ENCODE measurements at places on chromosomes 12 and 14. TPM values are rescaled to one million over a fixed set of nuclear protein-coding genes. Genes with fewer than 3 reads are reported as not detected.

DNA sequence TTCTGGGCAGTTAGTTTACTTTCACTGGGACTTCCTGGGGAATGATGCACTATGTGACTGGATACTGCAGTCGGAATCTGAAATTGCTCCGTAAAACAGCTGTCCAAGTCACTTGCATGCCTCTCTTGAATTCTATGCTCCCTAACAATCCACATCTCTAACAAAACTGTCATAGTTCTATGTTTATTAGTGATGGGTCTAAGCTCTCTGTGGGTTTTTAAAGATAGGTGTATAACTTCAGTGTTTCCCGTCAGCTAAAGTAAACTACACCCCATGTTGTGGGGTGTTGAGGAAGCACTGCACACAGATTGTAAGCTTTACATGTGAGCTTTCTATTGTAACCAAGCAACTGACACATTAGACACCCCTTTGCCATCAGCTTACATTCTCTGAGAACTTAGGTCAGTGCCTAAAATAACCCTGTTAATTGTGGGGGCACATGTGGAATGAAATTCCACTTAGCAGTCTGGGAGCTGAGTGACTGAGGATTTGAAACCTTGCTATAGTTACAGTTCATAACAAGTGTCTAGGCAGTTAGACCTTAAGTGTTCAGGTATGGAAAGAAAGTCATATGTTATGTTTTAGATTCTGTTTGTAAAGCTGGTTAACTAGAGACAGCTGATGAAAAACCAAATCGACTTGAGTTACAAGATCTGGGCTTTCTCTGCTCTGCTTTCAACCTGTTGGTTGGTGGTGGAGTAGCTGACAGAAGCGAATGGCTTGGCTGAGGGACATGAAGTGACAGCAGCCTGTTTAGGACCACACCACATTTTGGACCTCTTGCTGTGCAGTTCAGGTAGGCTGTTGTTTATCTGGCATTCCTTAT is 165.7 kb downstream of the AKAP6 start:
- no peaks in the 10 kb centered on the region for H3K27me3 ChIP-seq
- H3K36me3 ChIP-seq: no peaks in the 10 kb centered on the region
- H3K4me3 ChIP-seq: no peak overlapping the region
- no peak for DNase-seq
- no peak overlapping the region for H3K27ac ChIP-seq

DNA sequence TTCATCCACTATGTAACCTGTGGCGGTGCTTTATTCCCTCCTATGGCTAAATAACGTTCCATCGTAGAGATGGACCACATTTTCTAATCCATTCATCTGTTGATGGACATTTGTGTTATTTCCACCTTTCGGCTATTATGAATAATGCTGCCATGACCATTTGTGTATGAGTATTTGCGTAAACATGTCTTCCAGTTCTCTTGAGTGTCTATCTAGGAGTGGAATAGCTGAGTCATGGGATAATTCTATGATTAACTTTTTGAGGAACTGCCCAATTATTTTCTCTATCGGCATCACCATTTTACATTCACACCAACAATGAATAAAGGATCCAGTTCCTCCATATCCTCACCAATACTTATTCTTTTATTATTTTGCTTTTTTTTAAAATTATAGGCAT is 261.9 kb upstream of the SFSWAP start:
- H3K36me3 ChIP-seq: no peaks in the 10 kb centered on the region
- no peak overlapping the region for H3K4me3 ChIP-seq
- no peak overlapping the region for H3K27ac ChIP-seq
- no peak for DNase-seq

GRCh38 chr14:29037411-29037810 is 270.8 kb downstream of the FOXG1 start:
- no peak overlapping the region for H3K27ac ChIP-seq
- no peak for DNase-seq
- H3K27me3 ChIP-seq: no peaks in the 10 kb centered on the region
- no peak overlapping the region for H3K4me3 ChIP-seq
- H3K4me1 ChIP-seq: no peaks in the 10 kb centered on the region

DNA sequence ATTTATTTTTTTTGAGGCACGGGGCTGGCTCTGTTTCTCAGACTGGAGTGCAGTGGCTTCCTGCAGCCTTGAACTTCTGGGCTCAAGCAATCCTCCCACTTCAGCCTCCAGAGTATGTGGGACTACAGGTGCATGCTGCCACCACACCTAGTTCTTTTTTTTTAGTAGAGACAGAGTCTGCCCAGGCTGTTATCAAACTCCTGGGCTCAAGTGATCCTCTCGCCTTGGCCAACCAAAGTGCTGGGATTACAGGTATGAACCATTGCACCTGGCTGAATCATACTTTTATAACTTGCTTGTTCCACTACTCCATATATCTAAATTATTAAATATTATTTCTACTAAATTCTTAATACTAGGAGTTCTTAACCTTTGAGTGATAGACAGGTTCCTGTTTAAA is 111.6 kb downstream of the BTG1 start:
- H3K4me3 ChIP-seq: no peak overlapping the region
- H3K36me3 ChIP-seq: no peaks in the 10 kb centered on the region
- no peak overlapping the region for H3K27ac ChIP-seq
- DNase-seq: no peak
- H3K4me1 ChIP-seq: peaks cover 9% of the 10 kb centered on the region

GRCh38 chr12:97464385-97465321 is 2.0 kb downstream of the RMST start:
- H3K27ac ChIP-seq: no peak overlapping the region
- H3K4me1 ChIP-seq: no peaks in the 10 kb centered on the region
- peak overlapping the region; percentile 29 for H3K4me3 ChIP-seq
- H3K27me3 ChIP-seq: peaks cover 41% of the 10 kb centered on the region

The CLEC9A gene
- total RNA-seq: not detected

The SDR9C7 gene
- total RNA-seq: not detected

DNA sequence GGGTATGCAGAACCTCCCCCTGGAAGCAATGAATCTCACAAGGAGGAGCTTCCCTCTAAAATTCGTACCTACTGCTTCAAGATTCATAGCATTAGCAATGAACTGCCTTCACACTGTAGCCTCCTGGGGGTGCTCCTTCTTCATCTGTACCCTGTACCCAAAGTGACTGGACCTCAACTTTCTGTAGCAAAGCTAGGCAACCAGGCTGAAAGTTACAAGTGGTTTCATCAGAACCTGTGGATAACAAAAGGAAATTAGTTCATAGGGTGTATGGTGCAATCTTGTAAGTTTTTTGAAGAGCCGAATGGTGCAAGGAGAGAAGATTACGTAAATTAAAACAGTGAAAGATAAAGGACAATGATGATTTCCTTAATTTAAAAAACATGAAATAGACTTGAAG is 1541.7 kb upstream of the FLRT2 start:
- H3K27me3 ChIP-seq: no peaks in the 10 kb centered on the region
- H3K4me3 ChIP-seq: no peak overlapping the region
- H3K4me1 ChIP-seq: no peaks in the 10 kb centered on the region
- H3K27ac ChIP-seq: no peak overlapping the region

DNA sequence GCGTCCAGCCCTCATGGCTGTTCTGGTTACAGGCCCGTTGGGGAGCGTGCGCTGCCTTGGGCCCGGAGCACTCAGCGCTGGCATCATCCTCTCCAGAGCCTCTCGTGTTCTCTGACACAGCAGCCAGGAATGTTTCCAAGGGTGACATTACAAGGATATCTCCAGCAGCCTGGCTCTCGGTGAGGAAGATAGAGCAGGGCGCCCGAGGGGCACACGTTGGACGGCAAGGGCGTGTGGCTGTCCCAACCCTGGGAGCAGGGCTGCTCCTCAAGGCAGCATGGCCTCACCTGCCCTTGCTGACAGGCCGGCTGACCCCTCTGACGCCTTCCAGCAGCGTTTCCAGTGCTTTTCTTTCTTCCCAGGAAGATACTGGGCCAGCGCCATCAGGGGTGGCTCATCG is 14.4 kb downstream of the LRCOL1 start:
- H3K4me1 ChIP-seq: peaks cover 7% of the 10 kb centered on the region
- no peaks in the 10 kb centered on the region for H3K36me3 ChIP-seq
- no peak overlapping the region for H3K27ac ChIP-seq

DNA sequence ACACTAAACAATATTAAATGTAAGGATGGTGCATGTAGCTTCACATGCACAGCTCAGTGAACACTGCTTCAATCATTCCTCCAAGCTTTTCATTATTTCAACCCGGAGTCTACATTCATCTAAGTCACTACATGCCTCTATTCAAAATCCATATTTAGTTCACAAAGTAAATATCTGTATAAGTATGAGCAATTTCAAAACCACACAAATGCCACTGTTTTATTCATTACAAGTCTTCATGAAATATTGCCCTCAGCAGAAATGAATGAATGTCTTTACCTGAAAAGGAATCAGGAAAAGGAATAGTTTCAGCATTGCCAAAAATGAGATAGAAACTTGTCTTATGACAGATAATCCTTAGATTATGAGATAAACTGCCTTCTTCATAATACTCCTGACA is 149.4 kb downstream of the SLC38A4 start:
- H3K4me3 ChIP-seq: no peak overlapping the region
- H3K27me3 ChIP-seq: no peaks in the 10 kb centered on the region
- H3K36me3 ChIP-seq: no peaks in the 10 kb centered on the region
- no peaks in the 10 kb centered on the region for H3K4me1 ChIP-seq
- no peak overlapping the region for H3K27ac ChIP-seq
- no peak for DNase-seq

DNA sequence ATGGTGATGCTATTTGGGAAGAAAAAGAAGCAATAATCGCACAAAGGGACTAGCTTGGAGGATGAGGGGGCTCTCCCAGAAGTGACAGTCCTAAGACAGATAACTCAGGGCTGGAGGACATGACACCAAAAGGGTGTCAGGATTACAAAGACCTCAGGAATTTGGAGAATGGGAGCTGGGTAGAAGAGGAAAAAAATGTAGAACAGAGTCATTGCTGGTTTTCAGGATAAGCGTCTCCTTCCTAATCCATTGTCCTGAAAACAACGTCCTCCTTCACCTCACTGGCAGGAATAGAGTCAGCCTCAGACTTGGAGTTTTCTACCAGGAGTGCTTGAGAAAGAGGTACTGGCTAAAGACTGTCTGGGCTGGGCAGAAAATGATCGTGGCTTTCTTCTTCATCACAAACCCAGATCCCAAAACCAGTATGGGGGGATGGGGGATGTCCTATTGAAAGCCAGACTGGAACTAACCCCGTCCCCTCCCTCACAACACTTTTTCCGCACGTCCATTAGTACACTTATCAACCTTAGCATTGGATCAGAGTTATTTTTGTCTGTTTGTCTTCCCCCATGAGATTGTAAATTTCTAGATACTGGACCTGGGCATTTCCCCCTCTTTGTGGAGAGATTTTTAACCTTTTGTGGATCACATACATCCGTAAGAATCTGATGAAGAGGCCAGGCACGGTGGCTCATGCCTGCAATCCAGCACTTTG is 14.3 kb downstream of the B4GALNT3 start:
- H3K27ac ChIP-seq: no peak overlapping the region
- H3K36me3 ChIP-seq: no peaks in the 10 kb centered on the region
- no peak overlapping the region for H3K4me3 ChIP-seq
- DNase-seq: no peak
- H3K27me3 ChIP-seq: peaks cover 39% of the 10 kb centered on the region
- H3K4me1 ChIP-seq: no peaks in the 10 kb centered on the region

- H3K27me3 ChIP-seq: no peaks in the 10 kb centered on the region
- no peak for DNase-seq
- H3K4me1 ChIP-seq: no peaks in the 10 kb centered on the region
- no peaks in the 10 kb centered on the region for H3K36me3 ChIP-seq
- no peak overlapping the region for H3K4me3 ChIP-seq
These were observed 9.5 kb downstream of the OAS3 start for GRCh38 chr12:112947761-112948160.

The TECPR2 gene
- total RNA-seq: 30.1 TPM

The STAB2 gene
- total RNA-seq: 1.3 TPM

- no peaks in the 10 kb centered on the region for H3K36me3 ChIP-seq
- H3K4me1 ChIP-seq: no peaks in the 10 kb centered on the region
- DNase-seq: no peak
- no peak overlapping the region for H3K4me3 ChIP-seq
These were observed 16.9 kb upstream of the STON2 start for GRCh38 chr14:81416981-81417380.

- H3K27me3 ChIP-seq: no peaks in the 10 kb centered on the region
- peaks cover 10% of the 10 kb centered on the region for H3K36me3 ChIP-seq
- no peaks in the 10 kb centered on the region for H3K4me1 ChIP-seq
- DNase-seq: no peak
- H3K27ac ChIP-seq: no peak overlapping the region
- H3K4me3 ChIP-seq: no peak overlapping the region
These were observed 53.1 kb downstream of the WASHC3 start for GRCh38 chr12:102008615-102009126.

The EXD2 gene
- total RNA-seq: 24.0 TPM

GRCh38 chr12:97142737-97143410 is 235.8 kb downstream of the NEDD1 start:
- H3K27ac ChIP-seq: no peak overlapping the region
- no peaks in the 10 kb centered on the region for H3K36me3 ChIP-seq
- DNase-seq: no peak
- no peaks in the 10 kb centered on the region for H3K4me1 ChIP-seq
- H3K4me3 ChIP-seq: no peak overlapping the region

DNA sequence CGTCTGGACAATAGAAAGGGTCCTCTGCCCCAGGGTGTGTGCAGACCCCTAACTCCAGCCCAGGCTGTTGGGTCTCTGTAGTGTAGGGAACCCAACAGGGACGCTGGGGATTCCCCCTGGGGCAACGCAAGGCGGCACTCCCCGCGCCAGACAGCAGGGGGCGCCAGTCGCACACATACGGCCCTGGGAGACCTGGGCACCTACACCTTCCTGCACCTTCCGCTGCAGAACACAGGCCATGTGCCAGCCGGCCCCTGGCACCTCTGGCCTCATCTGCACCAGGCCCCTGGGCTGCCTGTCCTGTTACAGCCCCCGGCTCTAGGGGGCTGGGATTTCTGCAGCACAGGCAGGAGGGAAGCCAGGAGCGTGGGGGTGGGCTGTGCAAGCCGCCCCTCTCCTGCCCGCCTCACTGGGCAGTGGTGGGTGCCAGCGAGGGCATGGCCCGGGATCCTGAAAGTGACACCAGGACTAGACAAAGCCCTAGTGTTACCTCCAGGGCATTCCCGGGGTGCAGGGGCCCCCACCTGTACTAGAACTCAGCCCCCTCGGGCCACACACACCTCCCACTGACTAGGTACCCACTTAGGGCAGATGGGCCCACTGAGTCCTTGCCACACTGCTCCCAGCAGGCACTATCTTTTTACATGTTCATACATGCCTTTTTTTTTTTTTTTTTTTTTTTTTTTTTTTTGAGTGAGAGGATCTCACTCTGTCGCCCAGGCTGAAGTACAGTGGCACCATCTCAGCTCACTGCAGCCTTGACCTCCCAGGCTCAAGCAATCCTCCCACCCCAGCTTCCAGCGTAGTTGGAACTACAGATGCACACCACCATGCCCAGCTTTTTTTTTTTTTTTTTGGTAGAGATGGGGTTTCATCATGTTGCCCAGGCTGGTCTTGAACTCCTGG is 37.5 kb downstream of the CCNK start:
- H3K36me3 ChIP-seq: peaks cover 19% of the 10 kb centered on the region
- peak; percentile 42 for DNase-seq
- no peaks in the 10 kb centered on the region for H3K4me1 ChIP-seq
- H3K4me3 ChIP-seq: no peak overlapping the region
- H3K27ac ChIP-seq: no peak overlapping the region

All from left lung (tissue), 14 donors.